ENCODE measurements at places on chromosomes 3 and 15.

DNA sequence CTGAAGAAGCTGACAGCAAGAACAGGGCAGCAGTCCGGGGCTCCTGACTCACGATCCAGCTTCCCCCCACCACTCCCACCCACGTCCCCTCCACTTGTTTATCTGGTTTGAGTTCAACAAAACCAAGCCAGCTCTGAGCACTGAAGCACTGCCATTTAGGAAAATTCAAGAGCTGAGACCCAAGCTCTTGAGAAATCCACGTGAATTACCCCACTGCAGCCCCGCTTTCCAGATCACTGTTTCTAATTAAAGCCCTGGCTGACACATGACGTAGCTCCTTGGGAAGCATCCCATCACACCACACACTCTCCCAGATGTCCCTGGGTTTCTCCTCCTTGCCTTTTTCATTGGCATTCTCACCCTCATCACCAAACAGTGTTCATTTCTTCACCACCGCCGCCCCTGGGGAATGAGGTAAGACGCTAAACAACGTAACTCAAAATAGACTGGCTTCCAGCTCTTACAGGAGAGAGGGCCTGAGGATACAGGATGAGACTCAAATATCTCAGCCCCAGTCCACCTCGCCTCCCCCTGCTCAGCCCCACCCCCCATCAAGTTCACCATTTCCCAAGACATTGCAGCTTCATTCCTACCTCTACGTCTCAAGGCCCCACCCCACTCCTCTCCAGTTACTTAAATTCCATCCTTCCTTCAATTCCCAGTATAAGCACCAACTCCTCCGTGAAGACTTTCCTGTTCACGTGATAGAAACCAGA lies 95.4 kb downstream of the SRGAP3 start:
- peak; percentile 48 for DNase-seq

DNA sequence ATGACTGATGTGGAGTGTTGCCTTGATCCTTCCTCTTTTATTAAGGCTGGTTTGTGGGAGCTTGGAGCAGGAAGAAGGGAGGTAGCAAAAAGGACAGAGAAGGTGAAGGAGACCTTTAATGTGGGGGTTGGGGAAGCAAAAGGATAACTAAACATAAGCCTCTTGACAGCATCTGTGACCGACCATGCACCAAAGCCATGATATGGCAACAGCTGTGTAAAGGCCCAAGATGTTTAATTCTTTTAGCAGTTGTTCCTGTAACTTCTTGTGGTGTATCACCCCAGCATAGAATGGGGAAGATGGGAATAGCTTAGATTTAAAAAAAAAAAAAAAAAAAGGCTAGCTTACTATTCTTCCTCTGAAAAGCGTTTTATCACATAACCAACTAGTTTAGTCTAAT lies 194.7 kb downstream of the KLHL25 start:
- DNase-seq: no peak

DNA sequence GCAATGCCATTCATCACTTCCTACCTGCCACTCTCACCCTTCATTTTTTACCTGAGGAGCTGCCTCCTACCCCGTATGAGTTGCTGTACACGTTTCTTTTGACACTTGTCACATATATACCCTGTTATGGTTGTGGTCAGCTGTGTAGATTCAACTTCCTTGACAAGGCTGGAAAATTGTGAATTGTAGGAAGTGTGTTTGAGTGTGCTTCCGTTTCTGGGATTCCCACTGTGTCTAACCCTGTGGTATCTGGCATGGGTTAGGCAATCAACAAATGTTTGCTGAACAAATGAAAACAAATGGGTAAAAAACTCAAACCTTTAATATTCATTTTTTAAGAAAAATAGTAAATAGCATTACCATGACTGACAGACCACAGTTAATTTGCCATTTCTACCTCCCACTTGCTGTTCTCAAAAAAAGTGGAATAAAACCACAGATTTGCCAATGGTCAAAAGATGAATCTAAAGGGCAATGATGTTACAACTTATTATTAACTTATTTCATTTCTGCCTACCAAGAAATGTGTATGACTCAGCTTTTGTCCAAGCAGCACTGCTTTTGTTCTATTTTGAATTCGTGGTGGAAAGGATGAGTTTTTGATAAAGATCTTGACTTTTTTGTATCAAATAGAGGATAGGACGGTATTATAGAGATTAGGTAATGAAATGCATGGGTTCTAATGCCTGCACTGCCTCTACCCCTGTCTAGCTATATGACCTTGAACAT lies 404.6 kb downstream of the LPP start:
- DNase-seq: peak; percentile 40

- DNase-seq: no peak
Observed at GRCh38 chr3:58353722-58354553, 21.2 kb downstream of the PXK start.

GRCh38 chr15:89460048-89460447 lies 36.3 kb downstream of the RHCG start:
- DNase-seq: no peak

GRCh38 chr3:67349551-67350174 lies 304.7 kb downstream of the SUCLG2 start:
- DNase-seq: peak; percentile 50

GRCh38 chr3:88364926-88365325 lies 215.2 kb downstream of the C3orf38 start:
- no peak for DNase-seq

DNA sequence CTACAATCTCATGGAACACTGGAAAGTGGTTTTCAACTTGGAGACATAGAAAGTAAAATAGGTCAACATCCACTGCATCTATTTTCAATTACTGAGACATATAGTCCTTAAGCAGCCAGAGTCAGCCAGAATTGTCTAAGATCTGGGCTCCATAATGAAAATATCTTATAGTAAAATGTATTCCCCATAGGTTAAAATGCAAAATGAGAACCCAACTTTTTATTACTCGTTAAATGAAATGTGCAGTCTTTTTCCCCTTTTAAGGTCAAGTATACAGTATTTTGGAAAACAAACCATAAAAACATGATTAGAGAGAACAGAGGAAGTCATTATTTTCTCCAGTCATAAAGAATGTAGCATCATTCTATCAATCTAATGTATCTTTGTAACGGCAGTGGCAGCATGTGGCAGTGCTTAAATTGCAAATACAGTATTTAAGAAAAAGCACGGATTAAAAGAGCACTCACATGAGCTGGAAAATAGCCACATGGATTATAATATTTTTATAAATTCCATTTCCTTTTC lies 64.4 kb upstream of the CPB1 start:
- DNase-seq: no peak

GRCh38 chr3:61664105-61664482 lies 102.7 kb downstream of the PTPRG start:
- DNase-seq: peak; percentile 99
